ENCODE measurements at places on chromosomes 3 and 15.
A peak's percentile ranks its signal among the peaks of the same experiment; 100 is the strongest.

- peak; percentile 12 for DNase-seq
Observed at GRCh38 chr3:113834983-113835382, 3.6 kb upstream of the GRAMD1C start.

GRCh38 chr15:40125950-40126349 lies 17.3 kb upstream of the BMF start:
- DNase-seq, result no peak

- peak; percentile 21 for DNase-seq
Observed at GRCh38 chr3:140316466-140316865, 361.4 kb upstream of the TRIM42 start.

GRCh38 chr15:40328751-40329150 lies 5.3 kb downstream of the INAFM2 start:
- no peak for DNase-seq

- no peak for DNase-seq
Observed at GRCh38 chr3:186182850-186183249, 74.0 kb upstream of the ETV5 start.

DNA sequence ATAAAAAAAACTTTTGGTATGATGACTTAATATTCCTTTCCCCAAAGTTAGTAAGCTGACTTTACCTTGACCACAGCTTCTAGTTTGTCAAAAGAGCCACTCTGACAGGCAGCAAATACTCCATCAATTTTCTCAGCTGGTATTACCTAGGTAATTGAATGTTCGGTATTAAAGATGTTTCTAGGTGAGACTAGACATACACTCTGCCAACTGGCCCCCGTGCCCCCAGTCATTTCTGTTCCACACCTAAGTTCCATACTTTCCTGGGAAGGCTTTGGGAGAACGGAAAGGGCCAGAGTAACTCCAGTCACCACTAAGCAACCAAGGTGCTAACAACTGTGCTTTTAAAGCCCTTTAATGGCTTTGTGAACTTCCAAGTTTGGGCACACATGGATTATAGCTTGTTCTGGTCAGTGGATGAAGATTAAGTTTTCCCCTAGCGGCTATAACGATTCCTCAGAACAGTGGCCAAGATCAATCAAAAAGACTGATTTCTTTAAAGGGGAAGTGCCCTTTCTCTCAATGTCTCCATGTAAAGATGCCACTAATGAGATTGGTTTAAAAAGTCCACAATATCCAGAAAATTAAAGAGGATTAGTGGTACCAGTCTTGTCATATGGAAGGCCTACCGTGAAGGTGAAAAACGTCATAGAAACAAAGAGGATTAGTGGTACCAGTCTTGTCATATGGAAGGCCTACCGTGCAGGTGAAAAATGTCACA lies 7.0 kb downstream of the EIF4A2 start:
- DNase-seq, result no peak

GRCh38 chr3:12289524-12289923 lies 654 bp downstream of the PPARG start:
- no peak for DNase-seq

DNA sequence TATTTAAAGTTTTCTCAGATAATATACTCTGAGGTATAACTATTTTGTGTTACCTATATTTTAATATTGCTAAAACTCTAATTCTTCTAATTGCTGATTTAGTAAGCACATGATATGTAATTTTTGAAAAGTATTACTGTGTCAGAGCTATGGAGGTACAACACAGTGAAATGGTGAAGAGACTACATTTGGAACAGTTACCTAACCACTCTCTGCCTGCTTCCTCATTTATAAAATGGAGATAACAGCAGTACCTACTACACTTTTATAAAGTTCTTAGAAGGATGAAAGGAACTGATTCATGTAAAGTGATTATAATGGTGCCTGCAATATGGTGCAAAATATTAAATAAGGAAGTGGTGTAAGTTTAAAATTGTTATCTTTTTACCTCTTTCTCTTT lies 16.3 kb upstream of the NEK10 start:
- DNase-seq, result no peak

- DNase-seq, result peak; percentile 19
Observed at GRCh38 chr3:38834110-38834509, 18.1 kb upstream of the SCN10A start.
